ENCODE measurements at places on chromosomes 5 and 9.
A peak's percentile ranks its signal among the peaks of the same experiment; 100 is the strongest.

- no peak for DNase-seq
Measured at GRCh38 chr5:53041071-53041692, 52.0 kb downstream of the ITGA2 start.

GRCh38 chr5:126097876-126098275 is 325.3 kb upstream of the GRAMD2B start:
- DNase-seq, result no peak

DNA sequence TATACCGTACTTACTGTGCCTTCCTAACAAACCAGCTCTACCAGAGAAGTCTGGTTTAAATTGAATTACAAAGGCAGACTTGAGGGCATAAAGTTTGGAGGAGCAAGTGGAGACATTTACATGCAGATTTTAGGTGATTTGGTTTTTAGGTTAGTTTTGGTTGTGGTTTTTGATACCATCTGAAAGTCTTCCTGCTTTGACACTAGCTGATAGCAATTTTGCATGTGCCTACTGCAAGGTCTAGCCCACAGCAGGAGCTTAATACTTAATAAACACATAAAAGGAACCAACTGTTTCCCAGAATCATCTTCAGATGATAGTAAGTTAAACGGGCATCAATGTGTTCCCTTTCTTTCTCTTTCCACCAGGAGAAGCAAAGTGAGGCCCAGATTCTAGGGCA is 3.4 kb upstream of the ESM1 start:
- DNase-seq, result no peak

GRCh38 chr5:31516802-31517201 is 15.1 kb downstream of the DROSHA start:
- no peak for DNase-seq

DNA sequence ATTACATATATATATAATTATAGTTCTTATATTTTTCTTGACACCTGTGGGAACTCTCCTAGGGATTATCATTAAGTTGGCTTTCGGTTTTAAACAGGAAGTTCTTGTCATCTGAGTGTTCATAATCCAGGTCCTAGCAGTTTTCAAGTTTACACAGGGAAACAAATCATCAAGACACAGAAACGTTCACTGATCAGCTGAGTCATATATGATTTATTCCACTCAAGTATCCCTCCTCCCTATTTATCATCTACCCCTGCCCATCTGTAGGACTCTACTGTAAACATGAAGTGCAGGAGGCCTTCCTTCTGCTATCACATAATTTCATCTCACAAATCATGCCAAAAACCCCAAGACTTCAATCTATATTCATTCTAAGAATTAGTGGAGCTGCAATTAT is 6.3 kb downstream of the SLC25A51 start:
- DNase-seq, result no peak

GRCh38 chr5:149386166-149386565 is 7.1 kb upstream of the IL17B start:
- no peak for DNase-seq

- no peak for DNase-seq
Measured at GRCh38 chr5:139037732-139038131, 160.4 kb downstream of the SIL1 start.

DNA sequence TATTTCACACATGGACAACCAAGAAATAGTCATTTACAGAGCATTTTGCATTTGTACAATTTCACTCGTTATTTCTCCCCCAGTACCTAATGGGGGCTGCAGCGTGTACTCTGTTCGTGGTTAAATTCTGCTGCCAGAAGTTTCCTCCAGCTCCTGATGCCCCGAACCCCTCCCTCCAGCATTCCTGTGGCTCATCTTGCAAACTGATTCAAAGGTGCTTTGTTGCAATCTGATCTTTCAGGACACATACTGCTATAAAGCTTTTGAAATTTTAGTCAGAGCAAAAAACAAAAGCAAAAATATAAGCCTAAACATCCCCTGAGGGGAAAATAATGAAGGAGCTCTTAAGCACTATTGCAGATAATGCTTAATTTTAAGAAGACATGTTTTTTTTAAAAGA is 27.7 kb downstream of the UBLCP1 start:
- no peak for DNase-seq

DNA sequence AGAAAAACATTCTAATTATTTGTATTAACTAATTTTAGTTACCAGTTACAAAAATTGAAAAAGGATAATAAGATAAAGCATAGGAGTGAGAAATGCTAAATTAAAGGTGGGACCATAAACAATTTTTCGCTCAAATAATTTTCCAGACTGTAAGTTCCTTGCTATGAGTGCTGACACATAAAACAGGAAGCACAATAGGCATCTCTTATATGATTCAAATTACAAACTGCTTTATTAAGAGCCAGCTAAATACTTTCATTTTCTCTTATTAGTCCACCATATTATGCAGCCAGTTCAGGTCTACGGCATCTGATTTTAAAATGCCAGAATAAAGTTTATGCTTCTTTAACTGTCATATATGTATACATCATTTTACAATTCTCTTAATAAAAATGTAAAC is 4.4 kb downstream of the RC3H2 start:
- no peak for DNase-seq

GRCh38 chr9:99663856-99664255 is 157.8 kb upstream of the NR4A3 start:
- no peak for DNase-seq

- DNase-seq, result peak; percentile 37
Measured at GRCh38 chr5:78811866-78812265, 163.3 kb upstream of the LHFPL2 start.

GRCh38 chr9:14092344-14092743 is 221.6 kb downstream of the NFIB start:
- DNase-seq, result no peak

DNA sequence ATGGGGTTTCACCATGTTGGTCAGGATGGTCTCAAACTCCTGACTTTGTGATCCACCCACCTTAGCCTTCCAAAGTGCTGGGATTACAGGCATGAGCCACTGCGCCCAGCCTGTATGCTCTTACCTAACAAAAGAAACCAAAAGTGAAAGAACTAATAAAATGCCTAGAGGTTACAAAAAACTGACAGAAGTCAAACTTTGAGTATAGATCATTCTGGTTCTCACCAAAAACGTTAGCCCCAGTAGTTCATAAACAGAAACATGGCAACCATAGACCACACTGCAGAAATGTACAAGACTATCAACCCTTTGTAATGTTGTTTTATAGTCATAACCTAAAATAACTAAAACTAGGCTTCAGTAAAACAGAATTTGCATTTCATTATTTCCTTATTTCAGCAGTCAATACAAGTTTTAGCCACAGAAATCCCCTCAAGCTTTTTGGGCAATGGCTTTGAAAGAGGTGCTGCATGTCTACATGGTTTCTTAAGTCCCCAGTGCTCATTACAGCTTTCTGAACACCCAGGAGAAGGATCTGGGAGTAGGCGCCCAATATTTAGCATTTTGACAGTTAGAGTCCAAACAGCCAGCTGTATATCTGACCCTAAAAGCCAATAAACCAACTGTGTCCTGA is 72.5 kb downstream of the EPB41L4A start:
- DNase-seq, result no peak

- peak; percentile 90 for DNase-seq
Measured at GRCh38 chr9:104301755-104302154, 202.3 kb upstream of the OR13F1 start.

GRCh38 chr5:14816999-14817761 is 54.4 kb downstream of the ANKH start:
- DNase-seq, result no peak

- DNase-seq, result no peak
Measured at GRCh38 chr5:114361724-114362196, at the start of gene KCNN2. KCNN2 (plus strand) TSS chr5:114362070; CDS start chr5:114362140, 70 bp downstream.
